ENCODE measurements at places on chromosomes 11 and 22.
A peak's percentile ranks its signal among the peaks of the same experiment; 100 is the strongest.

DNA sequence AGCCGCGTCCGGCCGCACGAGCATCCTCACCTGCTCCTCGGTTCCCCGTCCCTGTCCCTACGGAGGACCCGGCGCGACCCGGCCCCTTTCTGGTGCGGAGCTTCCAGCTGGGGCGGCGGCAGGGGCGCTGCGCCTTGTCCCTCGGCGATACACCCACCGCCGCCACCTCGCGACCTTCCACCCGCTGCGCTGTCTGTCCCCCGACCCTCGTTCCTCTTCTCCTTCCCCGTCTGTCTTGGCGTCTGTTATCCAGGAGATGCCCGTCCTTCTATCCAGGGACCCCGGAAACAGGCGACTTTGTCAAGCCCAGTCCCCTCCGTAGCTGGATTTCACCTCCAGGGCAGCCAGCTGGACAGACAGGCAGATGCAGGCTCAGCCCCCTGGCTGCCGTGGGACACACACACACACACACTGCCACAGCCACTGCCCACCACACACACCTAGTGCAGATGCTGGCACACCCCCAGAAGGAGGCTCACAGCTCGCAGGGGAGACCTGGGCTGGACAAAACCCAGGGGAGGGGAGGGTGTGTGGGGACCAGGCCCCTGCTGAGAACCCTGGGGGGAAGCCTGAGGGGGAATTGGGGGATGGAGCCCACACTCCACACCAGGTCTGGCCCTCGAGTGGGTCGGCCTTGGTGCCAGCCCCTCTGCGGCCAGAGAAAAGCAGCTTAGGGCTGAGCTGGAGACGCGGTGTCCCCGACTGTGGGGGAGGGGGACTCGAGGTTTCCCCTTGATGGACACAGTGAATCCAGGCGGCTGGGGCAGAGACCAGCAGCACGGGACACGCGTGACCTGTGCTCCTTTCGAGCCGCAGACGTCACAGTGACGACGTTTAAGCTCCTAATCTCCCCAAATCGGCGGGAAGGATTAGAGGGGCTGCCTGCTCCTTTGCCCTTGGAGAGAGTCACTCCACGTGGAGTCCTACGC, 788 bp downstream of the DRD4 start:
- DNase-seq, result no peak

GRCh38 chr11:7531011-7531410, 17.2 kb downstream of the PPFIBP2 start:
- DNase-seq, result no peak

DNA sequence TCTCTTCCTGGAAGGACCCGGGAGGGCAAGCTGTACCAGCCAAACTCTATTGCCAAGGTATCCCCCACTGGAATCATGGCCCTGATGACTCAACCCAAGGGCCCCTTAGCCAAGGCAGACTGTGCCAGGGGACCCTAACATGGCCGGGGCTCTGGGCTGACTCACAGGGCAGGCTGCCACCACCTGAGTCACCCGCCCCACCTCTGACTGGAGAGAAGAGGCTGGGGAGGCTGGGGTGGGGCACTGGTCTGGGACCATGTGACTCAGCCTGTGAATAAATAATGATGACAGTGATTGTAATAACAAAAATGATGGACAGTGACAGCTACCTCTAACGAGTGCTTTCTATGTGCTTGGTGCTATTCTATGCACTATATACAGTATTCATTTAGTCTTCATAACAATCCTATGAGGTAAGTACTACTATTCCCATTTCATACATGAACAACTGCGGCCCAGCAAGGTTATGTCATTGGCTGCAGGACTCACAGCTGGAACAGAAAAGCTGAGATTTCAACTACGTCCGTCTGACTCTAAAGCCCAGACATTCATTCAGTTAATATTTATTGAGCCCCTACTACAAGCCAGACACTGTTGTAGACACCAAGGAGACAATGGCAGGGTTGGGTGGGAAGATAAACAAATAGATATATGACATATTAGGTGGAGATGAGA, 84.2 kb downstream of the FBXO7 start:
- peak; percentile 86 for DNase-seq

- no peak for DNase-seq
Measured at GRCh38 chr22:37975153-37975552, 9.2 kb downstream of the SOX10 start.

DNA sequence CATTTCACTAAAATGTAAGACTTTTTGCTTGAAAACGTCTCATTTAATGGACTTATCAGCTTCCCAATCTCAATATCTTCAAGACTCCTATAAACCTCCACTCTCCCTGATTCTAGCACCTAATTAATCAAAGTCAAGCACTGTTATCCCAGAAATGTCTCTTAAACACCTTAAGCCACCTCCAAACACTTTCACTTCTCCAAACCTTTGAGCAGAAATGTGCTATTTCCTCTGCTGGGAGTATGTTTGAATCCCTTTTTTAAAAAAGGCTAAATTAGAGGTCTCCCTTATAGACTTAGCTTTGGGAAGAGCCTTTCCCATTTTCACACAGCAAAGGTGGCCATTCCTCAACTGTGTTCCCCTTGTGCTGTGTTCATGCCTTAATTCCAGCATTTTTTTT, 146.2 kb upstream of the SYN3 start:
- DNase-seq, result no peak

GRCh38 chr11:10597877-10598351, 29.4 kb upstream of the LYVE1 start:
- DNase-seq, result no peak

GRCh38 chr11:113723787-113724186, 17.7 kb upstream of the TMPRSS5 start:
- no peak for DNase-seq

GRCh38 chr22:20429254-20430100, 8.1 kb downstream of the SCARF2 start:
- no peak for DNase-seq

- DNase-seq, result no peak
Measured at GRCh38 chr11:11663907-11664306, 42.1 kb upstream of the GALNT18 start.

DNA sequence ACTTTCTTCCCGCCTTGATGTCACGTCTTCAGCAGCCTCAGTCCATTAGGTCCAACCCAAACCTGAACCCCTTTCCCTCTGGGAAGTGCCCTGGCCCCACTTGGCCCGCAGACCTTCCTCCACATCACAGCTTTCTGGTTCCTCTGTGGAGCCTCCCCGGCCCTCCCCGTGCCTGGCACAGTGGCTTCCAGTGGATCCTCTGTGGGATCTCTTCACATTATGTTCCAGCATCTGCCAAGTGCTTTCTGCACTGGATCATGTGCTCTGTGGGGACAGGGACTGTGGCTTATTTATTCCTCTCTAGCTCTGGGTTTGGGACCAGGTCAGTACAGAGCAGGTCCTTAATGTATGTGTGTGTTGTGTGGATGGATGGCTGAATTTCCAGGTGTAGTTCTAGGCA, 30.9 kb downstream of the POLR3H start:
- no peak for DNase-seq

DNA sequence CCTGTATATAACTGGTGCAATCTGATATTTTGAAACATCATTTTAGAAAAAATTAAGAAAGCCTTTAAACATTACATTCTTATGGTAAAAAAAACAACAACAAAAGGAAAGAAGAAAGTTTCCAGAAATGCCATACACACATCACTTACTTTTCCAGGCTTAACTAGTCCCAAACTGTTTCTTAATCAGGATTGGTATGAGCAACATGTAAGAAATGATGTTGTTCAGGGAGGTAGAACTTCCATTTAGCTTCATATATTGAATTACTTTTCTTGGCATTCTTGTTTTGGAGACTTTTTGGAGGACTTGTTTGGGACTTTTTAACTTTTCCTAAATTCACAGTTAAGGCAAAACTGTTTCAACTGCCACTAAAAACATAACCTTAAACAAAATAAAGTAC, 791.5 kb downstream of the METTL15 start:
- no peak for DNase-seq

DNA sequence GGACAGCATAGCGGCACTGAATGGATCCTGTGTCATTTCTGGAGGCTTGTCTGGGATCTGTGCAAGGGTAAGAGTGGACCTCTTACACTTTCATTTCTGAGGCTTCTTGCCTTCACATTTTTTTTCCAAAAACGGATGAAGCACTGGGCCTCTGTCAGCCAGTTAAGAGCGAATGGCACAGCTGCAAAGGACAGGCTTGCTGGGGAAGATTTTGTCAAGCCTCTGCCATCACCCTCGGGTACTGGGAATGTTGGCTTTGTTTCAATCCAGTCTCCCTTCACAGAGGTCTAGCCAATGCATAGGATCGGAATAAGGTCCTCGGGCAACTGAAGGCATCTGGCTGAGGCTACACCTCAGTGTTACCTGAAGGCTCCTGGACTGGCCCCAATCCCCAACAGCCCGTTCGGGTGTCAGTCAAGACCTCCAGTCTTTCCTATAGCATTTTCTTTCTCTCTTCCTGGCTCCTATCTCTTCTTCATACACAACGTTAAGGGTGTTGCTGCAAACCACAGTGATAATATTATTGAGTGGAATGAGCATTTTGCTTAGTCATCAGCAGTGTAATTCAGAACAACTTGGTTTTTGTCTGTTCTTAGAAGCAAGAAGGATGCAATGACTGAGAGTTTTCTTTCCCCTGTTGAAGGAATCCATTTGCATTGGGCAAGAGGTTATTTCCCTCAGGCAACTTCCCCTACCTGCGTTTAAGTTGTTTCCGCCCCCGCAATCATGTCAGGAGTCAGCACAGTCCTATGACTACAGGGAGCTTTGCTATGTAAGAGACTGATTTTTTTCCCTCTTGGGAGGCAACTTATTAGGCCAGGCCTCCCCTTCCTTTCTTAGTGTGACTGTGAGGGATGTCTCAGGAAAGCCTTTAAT, 22.8 kb downstream of the NPAT start:
- peak; percentile 29 for DNase-seq

DNA sequence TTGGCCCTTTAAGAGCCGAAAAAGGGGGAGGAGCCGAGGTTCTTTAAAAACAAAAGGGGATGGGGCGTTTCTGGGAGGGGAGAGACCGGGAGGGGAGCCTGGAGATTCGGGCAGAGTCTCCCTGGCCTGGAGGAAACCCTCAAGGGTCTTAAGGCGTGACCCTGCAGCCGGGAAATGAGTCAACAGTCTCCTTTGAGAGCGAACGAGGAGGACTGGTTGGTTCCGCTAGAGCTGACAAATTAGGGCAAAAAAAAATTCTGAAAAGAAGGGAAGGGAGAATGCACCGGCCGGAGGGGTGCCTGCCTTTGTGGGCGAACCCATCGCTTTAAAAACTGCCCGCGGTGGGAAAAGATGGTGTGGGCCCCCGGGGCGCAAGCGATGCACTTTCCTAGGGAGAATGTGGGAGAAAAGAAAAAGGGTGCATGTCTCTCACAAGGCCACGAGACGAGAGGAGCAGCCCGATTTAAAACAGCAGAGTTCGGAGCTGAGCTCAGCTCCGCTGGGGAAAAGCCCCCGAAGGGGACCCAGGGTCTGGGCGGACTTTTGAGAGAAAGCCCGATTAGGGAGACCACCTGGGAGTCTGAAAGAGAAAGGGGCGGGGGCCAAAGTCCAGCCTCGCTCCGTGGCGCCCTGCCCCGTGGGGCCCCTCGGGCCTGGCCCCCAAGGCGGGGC, 874 bp downstream of the ZFTA start:
- peak; percentile 76 for DNase-seq

DNA sequence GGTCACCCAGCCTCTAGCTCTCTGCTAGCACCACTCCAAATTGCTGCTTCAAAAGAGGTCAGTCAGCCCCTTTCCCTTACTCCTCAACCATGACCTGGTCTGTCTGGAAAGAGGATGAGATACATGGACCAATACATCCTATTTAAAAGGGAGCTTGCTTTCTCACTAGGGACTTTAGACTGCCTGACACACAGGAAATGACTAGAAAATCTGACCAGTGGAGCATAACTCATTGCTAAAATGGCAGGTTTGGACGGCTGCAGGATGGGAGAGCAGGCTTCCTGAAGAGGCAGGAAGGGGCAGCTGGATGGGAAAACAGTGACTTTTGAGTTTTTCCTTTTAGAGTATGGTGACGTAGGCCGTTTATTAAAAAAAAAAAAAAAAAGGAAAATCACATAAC, 25.3 kb downstream of the STIM1 start:
- DNase-seq, result peak; percentile 33

- DNase-seq, result no peak
Measured at GRCh38 chr11:83600661-83601060, 314.5 kb upstream of the CCDC90B start.

- no peak for DNase-seq
Measured at GRCh38 chr11:88039476-88040147, 135.6 kb downstream of the RAB38 start.

GRCh38 chr11:44488165-44488965, 77.1 kb upstream of the CD82 start:
- no peak for DNase-seq

DNA sequence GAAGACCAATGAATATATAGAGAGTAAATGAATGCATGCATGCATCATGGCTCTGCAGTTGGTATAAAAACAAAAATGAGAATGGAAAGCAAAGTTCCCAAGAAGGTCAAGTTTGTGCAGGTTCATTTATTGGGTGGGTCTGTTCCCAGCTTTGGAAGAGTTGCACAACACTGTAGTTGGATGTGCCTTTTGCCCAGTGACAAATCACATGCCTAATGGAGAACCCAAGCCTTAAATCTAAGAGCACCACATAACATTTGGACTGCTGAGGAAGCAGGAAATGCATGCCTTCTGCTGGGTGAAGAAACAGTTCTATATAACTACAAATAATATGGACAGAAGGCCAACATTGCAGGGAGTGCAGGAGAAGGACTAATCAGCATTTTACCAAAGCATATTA, 30.6 kb downstream of the PRCP start:
- no peak for DNase-seq

DNA sequence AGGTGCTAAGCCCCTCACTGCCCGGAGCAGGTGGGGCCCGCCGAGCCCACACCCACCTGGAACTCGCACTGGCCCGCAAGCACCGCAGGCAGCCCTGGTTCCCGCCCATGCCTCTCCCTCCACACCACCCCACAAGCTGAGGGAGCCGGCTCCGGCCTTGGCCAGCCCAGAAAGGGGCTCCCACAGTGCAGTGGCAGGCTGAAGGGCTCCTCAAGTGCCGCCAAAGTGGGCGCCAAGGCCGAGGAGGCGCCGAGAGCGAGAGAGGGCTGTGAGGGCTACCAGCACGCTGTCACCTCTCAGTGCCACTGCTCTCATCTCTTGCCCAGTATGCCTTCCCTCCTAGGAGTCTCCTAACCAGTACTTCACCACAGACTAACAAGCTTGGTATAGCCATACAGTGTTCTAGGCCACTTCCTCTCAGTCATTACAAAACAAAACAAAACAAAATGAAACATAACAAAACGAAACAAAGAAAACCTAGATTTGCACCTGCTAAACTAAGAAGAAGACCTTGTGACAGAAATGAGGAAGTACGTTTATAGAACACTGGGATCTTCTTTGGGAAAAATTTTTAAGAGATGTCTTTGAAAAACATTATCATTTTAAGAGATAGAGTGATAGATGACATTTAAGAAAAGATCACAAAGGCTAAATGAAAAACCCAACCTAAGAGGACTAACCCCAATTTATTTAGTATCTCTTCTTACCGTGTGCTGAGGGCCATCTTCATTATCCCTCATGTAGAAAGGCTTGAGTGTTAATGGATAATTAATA, 47.7 kb upstream of the GAB2 start:
- no peak for DNase-seq

- no peak for DNase-seq
Measured at GRCh38 chr11:120529911-120530310, 18.4 kb downstream of the GRIK4 start.

- DNase-seq, result no peak
Measured at GRCh38 chr11:129528296-129528695, 152.6 kb downstream of the BARX2 start.

GRCh38 chr22:34688825-34689224, 377.1 kb upstream of the ISX start:
- DNase-seq, result no peak
